Activated CD4-positive, alpha-beta T cell treated with anti-CD3 and anti-CD28 coated beads, Interleukin-2, amount 50 U/mL, for 48 hours (primary cell): ENCODE measurements at places on chromosomes 4 and X.
A peak's percentile ranks its signal among the peaks of the same experiment; 100 is the strongest.

DNA sequence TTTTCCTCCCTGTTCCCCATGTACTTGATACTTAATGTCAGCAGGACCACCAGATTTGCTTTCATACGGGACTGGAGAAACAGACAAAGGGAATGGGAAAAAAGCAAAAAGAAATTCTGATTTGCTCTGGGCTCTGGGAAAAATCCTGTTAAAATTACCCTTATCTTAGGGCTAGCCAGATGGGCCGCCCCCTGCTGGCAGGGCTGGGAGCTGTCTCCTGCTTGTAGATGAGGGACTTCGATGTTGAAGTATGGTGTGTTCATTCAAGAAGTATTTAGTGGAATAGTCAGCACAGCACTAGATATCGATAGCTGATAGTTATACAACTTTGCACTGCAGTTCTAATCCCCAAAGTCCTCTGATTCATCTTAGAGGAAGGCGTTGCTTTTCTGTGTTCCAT lies 45.8 kb downstream of the BCORL1 start:
- peak; percentile 55 for DNase-seq

DNA sequence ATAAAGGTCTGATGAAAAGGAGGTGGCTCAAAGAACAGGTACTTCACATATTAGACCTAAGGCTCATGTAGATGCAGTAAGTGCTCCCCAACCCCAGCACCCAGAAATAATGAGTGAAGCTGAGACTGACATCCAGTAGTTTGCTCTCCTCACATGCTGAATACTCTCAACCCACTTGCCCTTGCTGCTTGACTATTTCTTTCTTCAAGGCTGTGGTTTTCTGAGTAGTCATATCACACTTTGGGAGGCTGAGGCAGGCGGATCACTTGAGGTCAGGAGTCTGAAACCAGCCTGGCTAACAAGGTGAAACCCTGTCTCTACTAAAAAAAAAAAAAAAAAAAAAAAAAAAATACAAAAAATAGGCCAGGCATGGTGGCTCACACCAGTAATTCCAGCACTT lies 51.5 kb upstream of the PRPS1 start:
- DNase-seq = peak; percentile 9

DNA sequence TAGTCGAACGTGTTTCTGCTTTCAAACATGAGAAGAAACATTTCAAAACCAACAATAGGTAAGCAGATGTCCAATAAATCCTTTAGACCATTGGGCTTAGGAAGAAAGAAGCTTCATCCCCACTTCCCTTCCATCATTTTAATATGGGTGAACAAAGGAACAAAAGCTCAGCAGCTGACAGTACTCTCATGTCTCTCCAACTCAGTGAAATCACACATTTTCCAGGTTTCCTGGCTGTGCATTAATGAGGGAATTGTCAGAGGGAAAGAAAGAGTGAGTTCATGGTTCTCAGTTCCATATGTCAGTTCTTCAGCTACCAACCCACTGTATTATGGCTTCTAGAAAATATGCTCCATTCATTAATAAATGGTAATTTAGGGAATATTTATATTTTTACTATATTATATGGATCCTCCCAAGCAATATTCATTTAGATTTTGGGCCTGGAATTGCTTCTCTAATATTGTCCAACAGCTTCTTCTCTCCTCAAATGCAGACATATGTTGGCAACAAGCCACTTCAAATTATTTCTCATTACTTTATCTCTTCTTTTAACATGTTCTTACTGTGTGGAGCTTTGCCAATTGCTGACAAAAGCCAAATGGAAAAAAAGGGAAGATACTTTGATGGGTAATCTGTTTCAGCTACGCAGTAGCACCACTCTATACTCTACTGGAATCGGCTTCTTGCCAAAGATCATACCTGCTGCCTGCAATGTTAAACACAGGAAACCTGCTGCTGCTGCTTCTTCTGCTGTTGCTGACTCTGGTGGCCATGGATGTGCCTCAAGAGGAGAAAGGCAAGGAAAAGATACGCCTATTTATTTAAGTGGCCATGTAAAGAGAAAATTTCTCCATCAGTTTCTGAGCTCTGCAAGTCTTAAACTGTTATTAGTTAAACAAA lies 1757.6 kb downstream of the ARAP2 start:
- DNase-seq = no peak

DNA sequence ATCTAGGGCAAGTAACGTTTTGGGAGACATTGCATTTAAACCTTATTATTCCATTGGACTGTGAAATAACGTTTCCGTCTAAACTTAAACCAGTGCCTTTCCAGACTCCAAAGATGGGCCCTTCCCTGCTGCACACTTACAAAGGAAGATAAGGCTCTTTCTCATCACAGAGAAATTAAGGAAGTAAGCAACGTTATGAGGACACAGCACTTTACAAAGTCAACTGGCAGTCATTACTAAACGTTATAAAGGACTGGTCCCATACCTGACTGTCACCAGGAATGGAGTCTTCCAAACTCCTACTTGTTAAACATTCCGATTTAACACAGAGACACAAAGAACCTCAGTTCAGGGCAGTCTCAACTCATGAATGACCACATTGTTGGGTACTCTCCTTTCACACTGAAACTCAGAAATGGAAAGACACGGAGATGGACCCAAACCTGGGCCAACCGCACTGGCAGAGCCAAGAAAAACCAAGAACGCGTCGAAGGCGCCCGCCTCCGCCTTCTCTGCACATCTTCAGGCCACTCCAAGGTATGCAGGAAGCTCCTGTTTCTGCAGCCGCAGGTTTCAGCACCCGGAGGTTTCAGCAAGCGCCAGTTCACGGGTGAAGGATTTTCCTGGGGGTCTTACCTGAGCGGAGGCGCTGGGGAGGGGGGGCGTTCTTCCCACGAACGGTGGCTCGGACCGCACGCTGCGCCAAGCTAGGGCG lies 670 bp downstream of the PAPSS1 start:
- DNase-seq = peak; percentile 48

DNA sequence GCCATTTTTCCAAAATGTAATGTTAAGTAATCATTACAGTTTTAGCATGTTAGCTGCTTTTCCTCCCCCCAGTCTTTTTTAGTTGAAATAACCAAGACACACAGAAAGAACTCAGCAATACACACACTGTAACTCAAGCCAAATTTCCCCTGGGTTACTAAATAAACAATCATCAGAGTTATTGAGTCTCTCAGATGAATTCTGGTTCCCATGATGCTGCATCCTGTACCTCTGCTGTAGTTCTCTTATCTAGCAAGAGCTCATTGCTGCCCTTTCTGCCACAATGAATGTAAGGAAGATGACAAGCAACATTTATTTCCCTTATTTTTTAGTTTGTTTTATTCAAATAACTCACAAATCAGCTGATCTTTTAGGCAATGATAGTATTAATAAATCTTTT lies 185.1 kb downstream of the ARHGAP6 start:
- no peak for DNase-seq

DNA sequence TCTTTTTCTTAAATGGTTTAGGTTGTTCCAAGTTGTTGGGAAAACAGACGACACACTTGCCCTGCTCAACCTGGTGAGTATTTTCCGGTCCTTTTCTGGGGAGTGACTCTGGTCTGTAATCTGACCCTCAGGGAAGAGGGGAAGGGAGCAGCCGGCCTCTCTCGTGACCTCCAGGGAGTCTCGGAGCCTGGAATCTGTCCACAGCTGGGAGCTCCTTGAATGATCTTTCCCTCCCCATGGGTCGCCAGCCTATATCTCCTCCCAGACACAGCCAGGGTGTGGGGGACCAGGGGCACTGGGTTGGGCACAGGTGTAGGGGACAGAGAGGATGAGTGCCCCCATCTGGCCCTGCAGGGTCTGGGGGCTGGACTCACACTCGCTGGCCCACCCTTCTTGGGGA lies 18.9 kb downstream of the TMEM175 start:
- no peak for DNase-seq

DNA sequence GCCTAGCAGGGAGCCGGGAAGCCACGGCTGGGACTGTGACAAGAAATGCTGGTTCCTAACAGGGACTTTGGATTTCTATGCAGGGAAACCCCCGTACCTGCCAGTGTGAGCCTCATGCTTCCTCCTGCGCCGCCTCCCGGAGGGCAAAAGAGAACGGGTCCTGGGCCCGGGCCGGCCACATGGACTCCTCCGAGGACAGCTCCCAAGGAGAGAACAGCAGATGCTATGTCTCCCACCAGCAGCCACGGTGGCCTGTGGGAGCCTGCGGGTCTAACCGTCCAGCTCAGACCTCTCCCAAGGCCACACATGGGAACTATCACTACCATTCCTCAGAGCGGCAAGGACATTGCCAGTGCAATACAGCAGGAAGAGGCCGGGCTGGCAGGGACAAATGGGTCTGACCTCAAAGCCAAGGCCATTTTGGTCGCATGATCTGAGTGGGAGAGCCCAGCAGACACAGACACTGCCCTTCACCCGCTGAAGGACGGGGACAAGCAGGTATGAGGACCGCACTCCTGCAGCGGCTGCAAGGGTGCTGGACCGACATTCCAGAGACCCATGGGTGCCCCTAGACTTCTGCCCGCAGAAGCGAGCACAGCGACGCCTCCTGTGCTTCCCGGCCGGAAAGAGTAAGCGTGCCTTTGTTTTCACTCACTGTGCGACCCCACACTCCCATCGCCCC lies 4.5 kb upstream of the C4orf50 start:
- DNase-seq = no peak

DNA sequence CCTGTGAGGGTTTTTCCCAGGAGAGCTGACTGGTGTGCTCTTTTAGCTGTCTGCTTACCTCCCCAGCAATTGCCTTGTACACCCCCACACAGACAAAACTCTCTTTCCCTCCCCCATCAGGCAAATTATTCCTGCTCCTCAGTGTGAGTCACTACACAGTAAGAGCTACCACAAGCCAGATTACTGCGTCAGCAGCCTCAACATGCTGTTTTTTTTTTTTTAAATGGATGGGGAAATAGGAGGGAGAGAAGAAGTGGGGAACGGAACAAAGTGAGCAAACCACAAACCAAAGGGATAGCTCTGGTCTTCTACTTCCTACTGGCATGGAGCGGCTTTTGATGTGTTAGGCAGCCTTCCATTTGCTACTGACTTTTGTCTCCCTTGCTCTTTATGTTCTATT lies 107.5 kb upstream of the ACSL4 start:
- DNase-seq = peak; percentile 16
